ENCODE measurements at places on chromosomes 6 and 20.

GRCh38 chr6:157596461-157596860, 215.5 kb downstream of the ZDHHC14 start:
- DNase-seq, result no peak

DNA sequence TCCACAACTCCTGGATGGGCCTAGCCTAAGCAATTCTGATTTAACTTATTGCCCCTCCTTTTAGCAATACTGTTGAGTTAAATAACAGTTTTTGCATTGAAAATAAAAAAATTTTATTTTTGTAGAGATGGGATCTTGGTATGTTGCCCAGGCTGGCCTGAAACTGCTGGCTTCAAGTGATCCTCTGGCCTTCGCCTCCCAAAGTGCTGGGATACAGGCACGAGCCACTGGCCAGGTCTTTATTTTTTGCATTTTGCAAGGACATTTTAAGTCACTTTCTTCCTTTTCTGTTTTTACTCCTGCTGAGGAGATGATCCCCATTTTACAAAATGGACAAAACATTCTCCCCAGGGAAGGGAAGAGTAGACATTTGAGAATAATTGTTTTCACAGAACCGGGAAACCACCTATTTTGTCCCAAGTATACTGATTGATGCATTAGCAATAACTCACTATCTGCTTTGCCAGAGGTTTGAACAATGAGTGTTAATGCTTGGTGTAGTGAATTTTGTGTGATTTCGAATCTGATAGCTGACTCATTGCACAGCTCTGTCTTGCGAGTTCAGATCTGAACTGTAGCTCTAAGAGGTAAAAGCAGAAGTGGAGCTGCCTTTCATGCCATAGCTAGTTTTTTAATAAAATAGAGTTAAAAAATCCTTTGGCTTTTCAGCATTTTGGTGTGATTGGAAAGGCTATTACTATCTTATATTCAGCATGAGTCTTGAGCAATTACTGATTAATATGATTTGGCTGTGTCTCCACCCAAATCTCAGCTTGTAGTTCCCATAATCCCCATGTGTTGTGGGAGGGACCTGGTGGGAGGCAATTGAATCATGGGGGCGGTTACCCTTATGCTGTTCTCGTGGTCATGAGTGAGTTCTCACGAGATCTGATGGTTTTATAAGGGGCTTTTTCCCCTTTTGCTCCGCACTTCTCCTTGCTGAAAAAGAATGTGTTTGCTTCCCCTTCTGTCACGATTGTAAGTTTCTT, 20.9 kb downstream of the IGF2R start:
- DNase-seq, result no peak

DNA sequence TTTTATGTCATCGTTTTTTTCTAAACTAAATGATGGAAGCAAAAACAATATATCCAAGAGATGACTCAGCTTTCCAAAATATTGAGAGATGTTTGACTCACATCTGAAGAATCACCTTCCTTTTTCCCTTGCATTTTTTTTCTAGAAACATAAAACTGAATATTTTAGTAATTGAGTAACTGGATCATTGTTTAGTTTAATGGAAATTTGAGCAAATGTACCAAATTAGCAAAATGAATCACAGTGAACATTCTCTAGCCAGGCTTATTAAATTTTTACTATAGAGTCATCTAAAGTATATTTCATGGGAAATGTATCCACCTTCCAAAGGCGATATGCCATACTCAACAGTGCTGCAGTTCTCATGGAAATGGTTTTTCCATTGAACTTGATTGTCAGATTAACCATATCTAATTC, 145.5 kb downstream of the TENT5A start:
- no peak for DNase-seq

DNA sequence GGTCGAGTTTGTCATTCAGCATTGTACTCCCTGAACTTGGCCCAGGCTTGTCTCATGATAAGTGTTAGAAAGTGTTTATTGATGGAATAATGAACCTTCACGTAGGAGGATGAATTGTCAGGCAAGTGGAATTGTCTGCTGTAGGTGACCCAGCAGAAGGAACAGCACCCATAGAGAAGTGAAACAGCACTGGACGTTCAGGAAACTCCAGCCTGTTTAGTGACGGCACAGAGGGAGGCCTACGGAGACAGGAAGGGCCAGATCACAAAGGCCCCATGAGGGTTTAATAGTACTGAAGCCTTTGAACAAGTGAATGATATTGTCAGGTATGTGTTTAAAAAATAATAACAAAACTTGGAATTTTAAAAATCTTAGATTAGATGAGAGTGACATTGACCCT, 2.9 kb downstream of the STX11 start:
- DNase-seq, result no peak

GRCh38 chr6:37134396-37135191, 35.4 kb upstream of the PIM1 start:
- peak; percentile 79 for DNase-seq
